ENCODE measurements at places on chromosomes 13 and 19. TPM values are rescaled to one million over a fixed set of nuclear protein-coding genes. Genes with fewer than 3 reads are reported as not detected.

The PALM gene
- 33.0 TPM for total RNA-seq

The CD22 gene
- total RNA-seq = 13.8 TPM

The LILRB5 gene
- 16.5 TPM for total RNA-seq

The RGCC gene
- 173 TPM for total RNA-seq

The MATK gene
- total RNA-seq = 6.6 TPM

The ZNF69 gene
- total RNA-seq = 11.2 TPM

The PCDH17 gene
- 31.5 TPM for total RNA-seq

The KIR3DL1 gene
- total RNA-seq = 0.76 TPM

The TYROBP gene
- total RNA-seq = 407 TPM

The ERICH4 gene
- total RNA-seq = not detected

The CGB8 gene
- total RNA-seq = not detected

The KIR2DL3 gene
- 0.18 TPM for total RNA-seq

DNA sequence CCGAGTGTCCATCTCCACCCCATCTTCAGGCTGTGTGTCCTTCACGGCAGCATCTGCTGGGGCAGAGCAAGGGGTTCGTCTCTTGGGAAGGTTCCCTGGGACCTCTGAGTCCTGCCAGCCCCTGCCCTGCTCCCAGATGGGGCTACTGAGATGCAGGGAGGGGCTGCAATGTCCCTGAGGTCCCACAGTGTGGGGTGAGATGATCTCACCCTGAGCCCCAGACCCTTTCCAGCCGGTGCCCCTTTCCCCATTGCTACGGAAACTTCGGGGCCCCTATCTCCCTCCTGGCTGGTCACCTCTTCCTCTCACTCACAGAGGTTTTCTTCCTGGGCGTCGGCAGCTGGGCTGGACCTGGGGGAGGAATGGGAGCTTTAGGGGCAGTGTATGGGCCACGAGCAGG is 5.0 kb downstream of the LILRB2 start:
- DNase-seq = no peak

DNA sequence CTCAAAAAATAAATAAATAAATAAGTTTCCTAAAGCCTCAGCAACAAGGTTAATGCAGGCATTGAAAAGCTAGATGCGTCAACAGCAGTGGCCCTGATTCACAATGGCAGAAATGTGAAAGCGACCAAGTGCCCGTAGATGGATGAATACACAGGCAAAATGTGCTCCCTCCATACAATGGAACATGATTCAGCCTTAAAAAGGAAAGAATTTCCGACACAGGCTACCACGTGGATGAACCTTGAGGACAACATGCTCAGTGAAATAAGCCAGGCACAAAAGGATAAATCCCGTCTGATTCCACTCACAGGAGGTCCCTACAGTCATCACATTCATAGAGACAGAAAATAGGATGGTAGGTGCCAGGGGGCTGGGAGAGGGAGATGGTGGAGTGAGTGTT is 31.7 kb downstream of the INSR start:
- no peak for DNase-seq

DNA sequence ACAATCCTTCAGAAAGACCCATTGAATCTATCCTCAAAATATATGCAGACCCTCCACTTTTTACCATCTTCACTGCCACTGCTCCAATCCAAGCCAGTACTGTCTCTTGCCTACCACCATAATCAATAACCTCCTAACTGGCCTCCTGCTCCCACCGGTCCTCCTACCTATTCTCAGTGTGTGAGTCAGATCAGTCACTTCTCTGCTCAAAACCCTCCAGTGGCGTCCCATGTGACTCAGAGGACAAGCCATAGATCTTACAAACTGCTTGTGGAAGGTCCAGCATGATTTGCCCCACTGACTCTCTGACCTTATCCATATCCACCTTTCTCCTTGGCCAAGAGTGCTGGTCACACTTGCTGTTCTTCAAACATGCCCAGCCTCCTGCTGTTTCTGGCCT is 23.4 kb upstream of the MBNL2 start:
- no peak for DNase-seq

- DNase-seq = no peak
Observed at GRCh38 chr13:77514336-77514726, 21.2 kb upstream of the SCEL start.

- DNase-seq = peak; percentile 72
Observed at GRCh38 chr19:42433503-42434260, 6.5 kb upstream of the LIPE start.

GRCh38 chr13:45662162-45662561 is 40.0 kb upstream of the CBY2 start:
- DNase-seq = peak; percentile 85

GRCh38 chr19:15780610-15781418 is 6.6 kb upstream of the OR10H5 start:
- DNase-seq = no peak

DNA sequence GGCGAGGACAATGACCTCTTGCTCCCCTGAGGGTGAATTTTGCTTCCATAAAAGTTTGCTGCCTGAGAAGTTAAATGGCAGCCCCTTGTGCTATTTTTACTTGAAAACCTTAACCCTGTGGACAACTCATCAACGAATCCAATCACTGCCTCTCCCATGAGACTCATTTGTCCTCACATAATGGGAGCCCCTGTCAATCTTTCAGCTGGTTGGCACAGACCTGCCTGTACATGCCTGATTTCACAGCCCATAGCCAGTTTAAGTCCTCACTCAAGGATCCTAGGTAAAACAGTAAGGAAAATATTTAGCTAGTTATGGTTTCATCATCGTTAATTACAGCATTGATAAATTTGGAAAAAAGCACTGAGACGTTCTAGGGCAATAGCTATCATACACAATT is 207.4 kb downstream of the NHLRC3 start:
- no peak for DNase-seq

DNA sequence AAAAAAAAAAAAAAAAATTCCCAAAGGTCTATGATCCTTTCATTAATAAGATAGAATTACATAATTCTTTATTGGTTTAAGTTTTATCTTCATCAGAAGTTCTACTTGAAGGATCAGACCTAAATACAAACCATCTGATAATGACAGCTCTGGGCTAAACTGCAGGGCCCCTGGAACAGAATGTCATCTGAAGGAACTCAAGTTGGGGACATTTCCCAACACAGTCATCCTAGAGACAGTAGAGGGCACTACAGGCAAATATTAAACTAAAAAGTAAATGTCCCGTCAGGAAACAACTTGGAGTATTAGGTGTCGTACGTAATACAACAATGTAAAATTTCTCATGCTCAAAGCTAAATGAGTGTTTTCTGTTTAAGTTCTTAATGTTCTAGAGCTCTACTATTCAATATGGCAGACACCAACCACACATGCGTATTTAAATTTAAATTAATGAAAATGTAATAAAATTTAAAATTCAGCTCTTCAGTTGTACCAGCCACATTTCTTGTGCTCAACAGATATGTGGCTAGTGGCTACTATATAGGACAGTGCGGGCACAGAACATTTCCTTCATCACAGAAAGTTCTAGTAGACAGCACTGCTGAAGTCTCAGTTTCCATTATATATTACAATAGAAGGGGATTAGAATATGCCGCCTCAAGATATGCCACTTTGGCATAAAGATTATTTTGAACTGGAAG is 21.8 kb upstream of the NAXD start:
- DNase-seq = no peak

GRCh38 chr19:49390929-49391359 is 2.9 kb downstream of the KASH5 start:
- DNase-seq = no peak

- DNase-seq = no peak
Observed at GRCh38 chr13:84978851-84979250, 820.4 kb downstream of the SLITRK6 start.

GRCh38 chr19:44887648-44888047 is 3.4 kb upstream of the TOMM40 start:
- DNase-seq = no peak

DNA sequence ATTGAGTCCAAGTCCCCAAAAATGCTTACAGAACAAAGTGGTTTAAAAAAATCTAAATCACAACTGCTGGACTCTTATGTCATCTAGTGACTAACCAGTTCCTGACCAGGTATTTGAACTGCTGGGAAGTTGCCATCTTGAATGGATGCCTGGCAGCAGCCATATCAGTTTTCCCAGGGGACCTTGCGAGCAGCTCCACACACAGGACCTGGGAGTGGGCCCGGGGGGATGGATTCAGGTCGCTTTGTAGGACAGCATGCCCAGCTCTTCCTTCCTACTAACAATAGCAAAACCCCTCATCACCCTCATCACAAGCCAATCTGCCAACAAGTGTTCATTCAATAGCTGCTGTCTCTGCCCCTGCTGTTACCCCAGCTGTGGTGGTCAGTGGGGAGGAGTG is 65.3 kb downstream of the KCTD15 start:
- no peak for DNase-seq

DNA sequence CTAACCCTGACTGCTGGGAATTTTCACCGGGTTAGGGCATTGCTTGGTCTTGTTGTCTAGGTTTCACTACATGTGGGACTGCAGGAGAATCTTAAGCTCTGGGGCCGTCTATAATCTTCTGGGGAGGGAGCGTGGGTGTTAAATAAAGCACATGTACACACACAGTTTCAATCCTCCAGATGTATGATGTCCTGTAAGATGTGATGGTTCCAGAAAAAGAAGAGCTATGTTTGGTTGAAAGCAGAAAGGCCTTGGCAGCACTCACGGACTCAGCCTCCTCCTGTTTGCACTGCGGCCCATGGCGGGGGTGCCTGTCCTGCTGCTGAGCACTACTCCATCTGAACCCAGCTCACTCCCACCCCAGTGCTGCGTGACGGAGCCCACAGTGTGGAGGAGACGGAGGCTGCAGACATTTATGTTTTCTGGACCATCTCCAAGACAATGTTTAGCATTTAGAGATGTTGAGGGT is 343.5 kb downstream of the TEX29 start:
- peak; percentile 21 for DNase-seq

GRCh38 chr19:3538258-3538929 is 580 bp upstream of the TEKTIP1 start:
- no peak for DNase-seq

GRCh38 chr13:83633746-83634145 is 248.5 kb downstream of the SLITRK1 start:
- DNase-seq = no peak

GRCh38 chr19:55098716-55099556 is 18.5 kb downstream of the PPP1R12C start:
- DNase-seq = peak; percentile 68

- no peak for DNase-seq
Observed at GRCh38 chr13:72808917-72809500, 27.1 kb downstream of the PIBF1 start.

GRCh38 chr13:28573595-28574373 is 78.9 kb upstream of the FLT1 start:
- DNase-seq = no peak

Measured in left lung (tissue), 14 donors.